ENCODE measurements at places on chromosomes 16 and 17. TPM values are rescaled to one million over a fixed set of nuclear protein-coding genes. Genes with fewer than 3 reads are reported as not detected.

DNA sequence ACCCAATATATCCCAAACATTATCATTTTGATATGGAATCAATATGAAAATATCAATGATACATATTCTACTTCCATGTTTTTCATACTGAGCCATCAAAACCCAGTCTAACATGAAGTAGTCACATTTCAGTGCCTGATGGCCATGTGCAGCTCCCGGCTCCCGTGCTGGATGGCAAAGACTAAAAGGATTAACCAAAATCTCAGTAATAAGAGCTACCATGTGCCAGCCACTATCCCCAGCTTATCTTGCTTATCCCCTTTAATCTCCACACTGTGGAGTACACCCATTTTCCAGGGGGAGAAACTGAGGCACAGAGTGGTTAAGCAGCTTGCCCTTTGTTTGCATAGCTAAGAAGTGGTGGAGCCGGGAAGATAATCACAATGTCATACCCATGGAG, 9.2 kb downstream of the CD300LG start:
- no peak for DNase-seq

- DNase-seq, result no peak
Measured at GRCh38 chr16:50533317-50533716, 14.9 kb upstream of the NKD1 start.

- DNase-seq, result no peak
Measured at GRCh38 chr16:55760310-55761001, 72.4 kb downstream of the CES1 start.

DNA sequence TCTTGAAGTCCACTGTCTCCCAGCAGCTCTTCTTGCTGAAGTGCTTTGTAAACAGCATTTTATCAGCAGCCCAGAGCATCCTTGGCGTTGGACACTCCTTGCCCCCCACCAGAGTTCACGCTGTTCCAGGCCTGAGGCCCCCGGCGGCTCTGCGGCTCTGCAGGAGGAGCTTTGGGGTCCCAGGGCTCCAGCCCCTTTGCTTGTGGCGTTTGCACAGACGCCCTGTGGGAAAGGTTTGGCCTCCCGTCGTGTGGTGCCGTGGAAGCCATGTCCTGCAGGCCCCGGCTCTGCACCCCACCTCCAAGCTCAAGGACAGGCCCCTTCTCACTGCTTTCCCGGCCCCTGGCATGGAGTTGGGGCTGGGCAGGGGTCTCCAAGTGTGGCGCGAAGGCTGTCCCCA, 14.1 kb downstream of the METRNL start:
- no peak for DNase-seq

GRCh38 chr16:71367241-71367976, 8.9 kb downstream of the CALB2 start:
- DNase-seq, result no peak

GRCh38 chr17:7380321-7380720, 568 bp upstream of the TNK1 start:
- no peak for DNase-seq

Gene SPATA22
- total RNA-seq, result 1.0 TPM

Gene SCNN1G
- 2.4 TPM for total RNA-seq

Gene GGT6
- total RNA-seq, result 13.0 TPM

GRCh38 chr17:39195568-39196160, 1.8 kb downstream of the CACNB1 start:
- DNase-seq, result no peak

GRCh38 chr17:73623818-73624217, 20.4 kb downstream of the SDK2 start:
- no peak for DNase-seq

DNA sequence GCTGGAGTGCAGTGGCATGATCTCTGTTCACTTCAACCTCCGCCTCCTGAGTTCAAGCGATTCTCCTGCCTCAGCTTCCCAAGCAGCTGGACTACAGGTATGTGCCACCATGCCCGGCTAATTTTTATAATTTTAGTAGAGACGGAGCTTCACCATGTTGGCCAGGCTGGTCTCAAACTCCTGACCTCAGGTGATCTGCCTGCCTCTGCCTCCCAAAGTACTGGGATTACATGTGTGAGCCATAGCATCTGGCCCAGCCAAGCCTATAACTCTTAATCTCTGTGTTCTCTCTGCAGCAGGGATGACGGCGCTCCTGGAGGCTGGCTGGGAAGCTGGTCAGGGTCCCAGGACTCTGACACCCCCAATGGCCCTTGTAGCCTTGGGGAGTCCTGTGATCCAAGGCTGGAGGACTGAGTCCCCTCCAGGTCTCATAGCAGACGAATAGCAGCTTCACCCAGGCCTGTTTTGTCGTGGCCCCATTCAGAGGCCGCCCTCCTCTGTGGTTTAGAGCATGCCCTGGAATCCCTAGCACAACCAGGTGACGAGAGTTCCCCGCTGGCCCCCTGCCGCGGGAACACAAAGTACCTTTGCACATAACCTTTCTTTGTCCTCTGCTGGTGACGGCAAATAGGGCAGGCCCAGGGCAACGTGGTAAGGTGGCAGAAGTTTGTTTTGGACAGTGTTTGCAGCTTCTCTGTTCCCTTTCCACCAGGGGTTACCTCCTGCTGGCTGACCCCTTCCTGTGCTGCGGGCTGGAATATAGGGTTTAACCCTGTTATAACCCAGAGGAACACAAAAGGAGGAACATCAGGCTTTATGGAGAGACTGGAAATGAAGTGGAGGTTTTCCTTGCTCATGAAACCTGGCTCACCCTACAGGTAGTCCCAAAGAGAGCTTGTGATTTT, 43.0 kb upstream of the TOB1 start:
- no peak for DNase-seq

- no peak for DNase-seq
Measured at GRCh38 chr16:31880322-31880979, 6.8 kb downstream of the ZNF267 start.

Gene KRTAP3-3
- total RNA-seq, result not detected

DNA sequence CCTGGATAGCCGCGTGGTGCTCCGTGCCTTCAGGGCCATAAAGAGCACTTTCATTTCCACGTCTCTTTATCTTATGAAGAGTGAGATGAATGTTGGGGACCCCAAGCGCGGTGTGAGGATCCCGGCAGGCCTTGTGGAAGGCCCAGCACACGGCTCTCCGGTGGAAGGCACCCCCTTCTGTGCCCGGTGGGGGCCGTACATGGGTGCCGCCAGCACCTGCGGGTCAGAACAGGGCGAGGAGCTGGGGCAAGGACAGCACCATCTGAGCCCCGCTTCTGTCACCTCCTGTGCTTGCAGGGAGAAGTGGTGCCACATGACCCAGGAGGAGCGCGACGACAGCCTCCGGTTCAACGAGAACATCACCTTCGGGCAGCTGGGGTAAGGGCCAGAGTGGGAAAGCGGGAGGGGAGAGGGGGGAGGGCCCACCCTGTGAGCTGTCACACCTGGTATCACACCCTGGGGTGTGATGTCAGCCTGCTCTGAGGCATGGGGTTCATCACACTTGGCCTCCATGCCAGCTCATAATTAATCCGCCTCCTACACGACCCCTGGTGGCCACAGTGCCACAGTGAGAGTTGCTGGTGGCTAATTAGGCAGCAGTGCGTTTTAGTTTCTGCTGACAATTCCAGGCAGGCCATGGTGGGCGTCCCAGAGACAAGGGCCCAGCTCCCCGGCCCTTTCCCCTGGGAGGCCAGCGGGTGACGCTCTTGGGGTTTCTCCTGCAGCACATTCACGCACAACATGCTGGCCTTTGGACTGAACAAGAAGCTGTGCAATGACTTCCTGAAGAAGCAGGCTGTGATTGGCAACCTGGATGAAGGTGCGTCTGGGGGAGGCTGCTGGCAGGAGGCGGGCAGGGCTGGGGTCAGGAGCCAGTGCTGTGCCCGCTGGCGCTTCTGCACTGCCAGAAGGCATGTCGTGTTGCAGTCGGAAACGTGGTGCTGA, 25.7 kb downstream of the CIBAR2 start:
- DNase-seq, result no peak

Gene CCL16
- 0.21 TPM for total RNA-seq

GRCh38 chr17:6502871-6503509, 53.4 kb downstream of the PITPNM3 start:
- DNase-seq, result no peak

DNA sequence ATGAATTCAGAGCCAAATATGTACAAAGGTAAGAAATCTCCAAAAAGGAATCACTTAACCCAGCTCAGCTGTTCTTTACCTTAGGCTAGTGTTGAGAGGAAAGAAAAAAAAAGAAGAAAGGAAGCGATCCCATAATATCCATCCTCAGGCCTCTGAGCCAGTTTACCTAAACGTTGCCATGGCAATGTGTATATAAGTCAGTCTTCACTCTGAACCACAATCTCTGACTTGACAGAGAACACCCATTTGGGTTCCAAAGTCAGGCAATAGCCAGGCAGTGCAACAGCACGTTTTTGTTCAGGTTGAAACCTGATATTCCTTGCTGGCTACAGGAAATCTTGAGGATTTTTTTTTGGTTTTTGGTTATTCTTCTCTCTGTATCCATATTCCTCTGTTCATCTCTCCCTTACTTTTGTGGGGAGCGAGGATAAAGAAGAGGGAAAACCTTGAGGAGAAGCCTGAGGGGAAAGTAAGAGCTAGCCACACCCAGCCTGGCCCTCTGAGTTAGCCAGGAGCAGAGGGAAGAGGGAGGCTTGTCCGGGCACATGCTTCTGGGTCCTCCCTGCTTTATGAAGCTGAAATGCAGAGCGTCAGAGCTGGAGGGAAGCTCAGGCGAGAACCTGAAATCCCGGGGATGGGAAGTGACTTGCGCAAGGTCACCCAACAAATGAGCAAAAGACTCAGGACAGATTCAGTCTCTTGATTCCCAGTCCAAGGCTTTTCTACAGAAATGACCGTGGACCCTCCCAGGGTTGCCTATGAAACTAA, 152.7 kb downstream of the SOX9 start:
- no peak for DNase-seq

DNA sequence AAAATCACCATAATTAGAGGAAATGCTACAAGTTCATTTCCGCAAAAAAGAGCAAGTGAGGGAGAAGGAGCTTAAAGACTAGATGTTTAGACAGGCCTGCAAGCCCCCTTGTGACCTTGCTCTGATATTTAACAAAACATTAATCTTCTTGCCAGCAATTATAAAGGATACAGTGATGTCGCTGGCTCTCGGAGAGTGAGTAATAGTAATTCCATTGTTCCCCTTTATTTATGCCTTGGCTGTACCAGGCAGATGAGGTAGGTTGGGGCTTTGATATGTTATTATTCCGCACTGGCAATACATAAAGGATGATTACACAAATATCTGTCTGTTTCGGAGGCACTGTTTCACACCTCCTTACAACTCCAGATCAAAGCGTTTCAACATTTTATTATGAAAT, 204.8 kb upstream of the SALL1 start:
- no peak for DNase-seq

DNA sequence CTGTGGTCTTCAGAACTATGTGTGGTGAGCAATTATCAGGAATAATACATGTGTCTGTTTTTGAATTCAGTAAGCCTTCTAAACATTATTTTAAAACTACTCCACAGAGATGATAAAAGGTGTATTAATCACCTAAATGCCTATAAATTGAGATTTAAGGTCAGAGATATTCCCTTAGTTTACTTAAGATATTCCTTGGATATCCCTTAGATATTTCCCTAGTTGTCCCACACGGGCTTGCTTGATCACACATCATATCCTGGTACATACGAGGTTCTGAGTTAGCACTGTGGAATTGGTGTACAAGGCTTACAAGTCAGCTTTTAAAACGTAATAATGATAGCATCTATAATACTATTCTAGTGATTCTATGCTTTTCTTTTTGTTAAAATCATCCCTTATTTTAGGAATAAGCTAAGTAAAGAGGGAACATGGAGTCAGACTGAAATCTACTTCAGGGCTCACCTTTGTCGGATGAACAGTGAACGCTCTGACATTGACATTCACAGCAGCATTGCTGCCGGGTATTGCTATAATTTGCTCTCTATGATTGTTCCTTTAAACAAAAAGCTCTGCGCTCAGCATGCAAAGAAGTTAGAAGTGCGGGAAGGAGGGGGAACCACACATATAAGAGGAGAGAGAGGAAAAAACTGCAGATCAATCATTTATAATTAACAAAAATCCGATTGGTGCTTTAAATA, 136.5 kb downstream of the SKAP1 start:
- DNase-seq, result no peak

Gene ASPHD1
- 0.16 TPM for total RNA-seq

Gene MEIOB
- total RNA-seq, result not detected

Gene C1QTNF8
- total RNA-seq, result not detected

Gene TBC1D3L
- 3.9 TPM for total RNA-seq

GRCh38 chr17:19497624-19498023, 36.0 kb upstream of the SLC47A1 start:
- DNase-seq, result no peak

DNA sequence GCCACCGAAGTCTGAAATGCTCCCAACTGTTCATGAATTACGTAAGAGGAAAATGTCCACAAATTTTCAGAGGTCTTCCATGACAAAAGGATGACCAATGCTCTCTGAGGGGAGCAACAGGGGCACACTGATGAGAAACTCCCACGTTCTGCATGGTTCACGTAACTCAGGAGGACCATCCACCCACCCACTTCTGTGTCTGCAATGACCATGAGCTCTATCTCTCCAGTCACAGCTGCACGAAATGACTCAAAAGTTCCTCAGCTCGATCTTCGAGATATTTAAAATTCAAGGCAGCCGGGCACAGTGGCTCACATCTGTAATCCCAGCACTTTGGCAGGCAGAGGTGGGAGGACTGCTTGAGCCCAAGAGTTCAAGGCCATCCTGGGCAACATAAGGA, 15.8 kb downstream of the WDR45B start:
- DNase-seq, result no peak

- DNase-seq, result no peak
Measured at GRCh38 chr16:68247400-68247799, 2.2 kb downstream of the PLA2G15 start.

- no peak for DNase-seq
Measured at GRCh38 chr17:49472527-49472926, 22.6 kb upstream of the NGFR start.

DNA sequence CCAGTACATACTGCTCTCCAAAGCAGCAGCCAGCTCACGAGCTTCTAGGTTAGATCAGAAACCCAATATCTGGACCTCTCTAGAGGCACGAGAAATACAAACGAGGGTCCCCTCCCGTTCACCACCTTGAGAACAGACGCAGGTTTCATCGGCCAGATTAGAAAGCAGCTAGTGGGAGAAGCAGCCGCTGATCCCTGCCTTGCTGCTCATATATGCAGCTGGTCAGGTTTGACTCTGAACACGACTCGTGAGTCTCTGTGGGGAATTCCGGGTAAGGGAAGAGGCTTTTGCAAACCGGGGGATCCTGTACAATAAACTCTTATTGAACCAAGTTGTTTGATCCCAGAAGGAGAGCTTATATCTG, 1.6 kb downstream of the VAT1L start:
- DNase-seq, result no peak

GRCh38 chr17:29723278-29724047, 100.8 kb upstream of the CORO6 start:
- no peak for DNase-seq

All from urinary bladder (tissue), 4 donors.